Airway epithelial cell (primary cell): ENCODE measurements at places on chromosomes 7 and 10. TPM values are rescaled to one million over a fixed set of nuclear protein-coding genes. Genes with fewer than 3 reads are reported as not detected.

OIT3 gene
- total RNA-seq, result not detected in 2 replicates

GPR26 gene
- not detected in 2 replicates for total RNA-seq

MAGI2 gene
- 0.21 and 0.28 TPM in 2 replicates for total RNA-seq

NPY gene
- total RNA-seq, result not detected in 2 replicates

AEBP1 gene
- total RNA-seq, result 1.6 and 3.1 TPM in 2 replicates

TEX47 gene
- total RNA-seq, result not detected in 2 replicates

ADAM12 gene
- total RNA-seq, result 0.09 and 0.14 TPM in 2 replicates

SPDYE16 gene
- 0.05 TPM in 1 of 2 replicates, not detected in the other for total RNA-seq

FBXO24 gene
- total RNA-seq, result 0.21 and 0.28 TPM in 2 replicates

ADGRA1 gene
- not detected in 2 replicates for total RNA-seq

GIMAP8 gene
- total RNA-seq, result 0.07 TPM in 1 of 2 replicates, not detected in the other

AMPH gene
- not detected in 2 replicates for total RNA-seq

CALHM3 gene
- total RNA-seq, result not detected in 2 replicates

HYAL4 gene
- total RNA-seq, result 0.21 and 0.23 TPM in 2 replicates

ZNF37A gene
- 9.5 and 13.2 TPM in 2 replicates for total RNA-seq

PAPOLB gene
- total RNA-seq, result not detected in 2 replicates

C10orf95 gene
- total RNA-seq, result 2.3 and 3.6 TPM in 2 replicates

PTN gene
- total RNA-seq, result 0.35 and 0.65 TPM in 2 replicates

LRMDA gene
- total RNA-seq, result 1.3 TPM in 2 replicates

LEP gene
- 0.14 and 0.28 TPM in 2 replicates for total RNA-seq

OR6B1 gene
- total RNA-seq, result not detected in 2 replicates

SRRM3 gene
- 0.19 and 0.85 TPM in 2 replicates for total RNA-seq

PRTFDC1 gene
- 2.7 and 2.8 TPM in 2 replicates for total RNA-seq

ZPBP gene
- not detected in 2 replicates for total RNA-seq

CEP55 gene
- 32.1 and 36.9 TPM in 2 replicates for total RNA-seq

OR2A42 gene
- total RNA-seq, result not detected in 2 replicates

ZNF117 gene
- total RNA-seq, result 1.8 and 3.0 TPM in 2 replicates

SEPTIN7 gene
- total RNA-seq, result 132 and 142 TPM in 2 replicates

FZD1 gene
- 7.3 and 9.2 TPM in 2 replicates for total RNA-seq

MYH16 gene
- 0.35 and 1.2 TPM in 2 replicates for total RNA-seq

SEMA3C gene
- total RNA-seq, result 107 and 149 TPM in 2 replicates

CPVL gene
- total RNA-seq, result 2.5 TPM in 1 of 2 replicates, not detected in the other

MMP21 gene
- total RNA-seq, result not detected in 2 replicates

TFPI2 gene
- total RNA-seq, result 80.9 and 98.0 TPM in 2 replicates

ADAM8 gene
- total RNA-seq, result 26.9 and 30.5 TPM in 2 replicates

CYP3A5 gene
- 1.9 and 3.0 TPM in 2 replicates for total RNA-seq

TUBB8 gene
- not detected in 2 replicates for total RNA-seq

CRPPA gene
- 0.33 and 0.85 TPM in 2 replicates for total RNA-seq

CCDC146 gene
- total RNA-seq, result 0.65 and 1.5 TPM in 2 replicates

PNLIPRP3 gene
- 12.0 and 13.5 TPM in 2 replicates for total RNA-seq

FAM25C gene
- total RNA-seq, result 8.0 and 9.6 TPM in 2 replicates

PIP gene
- not detected in 2 replicates for total RNA-seq

RADIL gene
- 0.14 and 0.88 TPM in 2 replicates for total RNA-seq

FEZF1 gene
- not detected in 2 replicates for total RNA-seq

SLC18A2 gene
- total RNA-seq, result not detected in 2 replicates

PLEKHA8 gene
- 6.5 and 8.3 TPM in 2 replicates for total RNA-seq
